GM12864 (cell line): ENCODE measurements at places on chromosomes 2 and 18.
A peak's percentile ranks its signal among the peaks of the same experiment; 100 is the strongest.

- DNase-seq = no peak
These were observed 38.4 kb downstream of the TGFBRAP1 start for GRCh38 chr2:105290981-105291660.

DNA sequence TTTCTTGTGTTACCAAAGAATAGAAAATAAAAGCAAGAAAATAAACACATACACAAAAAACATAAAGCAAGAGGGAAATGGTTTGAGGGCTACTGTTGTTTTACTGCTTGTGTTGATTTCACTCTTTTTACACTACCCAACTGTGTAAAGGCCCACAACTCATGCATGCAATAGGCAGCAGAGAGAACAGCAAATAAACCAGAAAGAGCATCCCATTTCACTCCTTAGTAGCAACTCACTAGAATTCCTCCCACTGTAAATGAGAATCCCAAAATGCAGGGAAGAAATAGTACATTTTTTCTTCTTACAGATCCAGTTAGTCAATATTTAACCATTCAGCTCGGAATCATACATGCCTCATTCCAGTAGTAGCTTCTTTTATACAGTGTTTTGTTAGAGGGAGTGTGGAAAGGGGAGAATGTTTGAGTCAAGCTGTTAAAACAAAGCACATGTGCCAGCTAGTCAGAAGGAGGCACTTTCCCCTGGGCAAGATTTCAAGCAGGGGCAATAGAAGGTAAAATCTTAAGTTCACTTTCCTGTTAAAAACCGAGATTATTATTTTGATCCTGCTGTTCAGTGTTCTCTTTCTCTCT, 147.2 kb upstream of the FAM98A start:
- DNase-seq = no peak

DNA sequence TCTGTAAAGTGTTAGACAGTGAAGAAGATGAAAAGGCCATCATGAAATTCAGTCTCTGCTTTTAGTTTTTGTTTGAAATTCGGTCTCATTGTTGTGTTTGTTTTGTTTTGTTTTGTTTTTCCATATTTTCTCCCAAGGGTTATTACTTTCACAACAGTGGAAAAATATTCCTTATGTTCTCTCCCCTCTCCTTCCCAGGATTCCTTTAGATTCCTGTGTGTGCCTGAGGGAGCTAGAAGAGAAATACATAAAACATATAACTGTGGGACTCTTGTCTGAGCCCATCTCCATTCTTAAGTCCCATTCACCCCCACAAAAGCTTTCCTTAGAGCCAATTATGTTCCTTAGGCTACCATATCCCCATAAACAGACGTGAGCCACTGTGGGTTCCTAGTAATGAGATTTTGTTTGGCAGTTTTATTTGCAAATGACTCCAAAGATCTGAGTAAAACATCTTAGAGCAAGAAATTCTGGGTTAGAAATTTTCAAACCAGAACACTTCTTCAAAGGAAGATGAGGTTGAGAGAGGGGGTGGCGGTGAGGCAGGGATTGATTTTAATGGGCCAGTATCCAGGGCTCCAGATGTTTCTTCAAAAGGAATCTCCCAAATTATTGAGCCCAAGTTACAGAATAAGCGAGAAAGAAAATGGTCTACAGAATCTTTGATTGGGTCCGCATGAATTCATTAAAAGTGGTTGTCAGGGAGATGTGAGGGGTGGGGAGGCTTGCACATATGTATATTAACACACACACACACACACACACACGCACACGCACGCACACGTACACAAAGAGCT, 157.8 kb upstream of the TNP1 start:
- DNase-seq = no peak

- no peak for DNase-seq
These were observed 60.0 kb upstream of the OTOS start for GRCh38 chr2:240200230-240201051.

DNA sequence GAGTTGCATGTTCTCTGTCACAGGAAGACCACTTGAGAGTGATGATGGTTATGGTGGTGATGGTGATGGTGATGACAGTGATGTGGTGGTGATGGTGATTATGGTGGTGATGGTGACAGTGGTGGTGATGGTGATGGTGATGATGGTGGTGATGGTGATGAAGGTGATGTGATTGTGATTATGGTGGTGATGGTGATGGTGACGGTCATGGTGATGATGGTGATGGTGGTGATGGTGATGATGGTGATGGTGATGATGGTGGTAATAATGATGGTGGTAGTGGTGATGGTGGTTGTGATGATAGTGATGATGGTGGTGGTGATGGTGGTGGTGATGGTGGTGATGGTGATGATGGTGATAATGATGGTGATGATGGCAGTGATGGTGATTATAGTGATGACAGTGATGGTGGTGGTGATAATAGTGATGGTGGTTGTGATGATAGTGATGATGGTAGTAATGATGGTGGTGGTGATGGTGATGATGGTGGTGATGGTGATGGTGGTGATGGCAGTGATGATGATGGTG, 93.7 kb downstream of the ASB1 start:
- no peak for DNase-seq

GRCh38 chr2:230230496-230231200, 5.1 kb downstream of the SP140 start:
- DNase-seq = no peak

DNA sequence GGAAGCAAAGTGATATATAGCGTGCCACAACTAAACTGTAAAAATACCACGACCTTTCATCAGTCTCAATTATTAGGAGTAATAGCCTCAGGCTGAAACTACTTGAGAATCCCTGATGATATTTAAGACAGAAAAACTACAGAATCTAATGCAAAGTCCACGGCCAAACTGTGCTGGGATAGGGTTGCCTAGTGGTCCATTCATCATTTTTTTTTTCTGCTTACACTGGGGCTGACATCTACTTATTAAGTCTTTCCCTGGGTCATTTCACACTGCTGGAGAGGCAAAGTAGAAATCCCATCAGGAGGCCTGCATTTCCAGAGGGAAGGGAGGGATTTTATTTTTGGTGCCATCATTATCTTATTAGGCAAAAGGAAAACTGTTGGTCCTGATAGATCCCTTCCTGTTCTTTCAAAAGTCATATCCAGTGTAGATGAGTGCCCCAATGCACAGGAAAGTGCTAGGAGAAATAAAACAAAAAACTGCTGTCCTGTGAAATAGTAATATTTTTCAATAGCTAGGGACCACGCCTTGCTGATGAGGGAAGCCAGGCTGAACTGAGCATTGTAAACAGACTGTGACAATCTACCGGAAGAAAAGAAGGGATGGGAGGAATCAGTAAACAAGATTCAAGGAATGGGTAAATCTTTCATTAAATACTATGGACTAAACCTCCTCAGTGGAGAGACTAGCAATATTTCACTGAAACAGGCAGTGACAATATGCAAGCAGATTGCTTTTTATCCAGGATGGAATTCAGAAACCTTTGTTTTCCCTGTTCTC, 644.3 kb downstream of the IRS1 start:
- DNase-seq = no peak

- no peak for DNase-seq
These were observed 130.5 kb upstream of the NOSTRIN start for GRCh38 chr2:168671932-168672331.

DNA sequence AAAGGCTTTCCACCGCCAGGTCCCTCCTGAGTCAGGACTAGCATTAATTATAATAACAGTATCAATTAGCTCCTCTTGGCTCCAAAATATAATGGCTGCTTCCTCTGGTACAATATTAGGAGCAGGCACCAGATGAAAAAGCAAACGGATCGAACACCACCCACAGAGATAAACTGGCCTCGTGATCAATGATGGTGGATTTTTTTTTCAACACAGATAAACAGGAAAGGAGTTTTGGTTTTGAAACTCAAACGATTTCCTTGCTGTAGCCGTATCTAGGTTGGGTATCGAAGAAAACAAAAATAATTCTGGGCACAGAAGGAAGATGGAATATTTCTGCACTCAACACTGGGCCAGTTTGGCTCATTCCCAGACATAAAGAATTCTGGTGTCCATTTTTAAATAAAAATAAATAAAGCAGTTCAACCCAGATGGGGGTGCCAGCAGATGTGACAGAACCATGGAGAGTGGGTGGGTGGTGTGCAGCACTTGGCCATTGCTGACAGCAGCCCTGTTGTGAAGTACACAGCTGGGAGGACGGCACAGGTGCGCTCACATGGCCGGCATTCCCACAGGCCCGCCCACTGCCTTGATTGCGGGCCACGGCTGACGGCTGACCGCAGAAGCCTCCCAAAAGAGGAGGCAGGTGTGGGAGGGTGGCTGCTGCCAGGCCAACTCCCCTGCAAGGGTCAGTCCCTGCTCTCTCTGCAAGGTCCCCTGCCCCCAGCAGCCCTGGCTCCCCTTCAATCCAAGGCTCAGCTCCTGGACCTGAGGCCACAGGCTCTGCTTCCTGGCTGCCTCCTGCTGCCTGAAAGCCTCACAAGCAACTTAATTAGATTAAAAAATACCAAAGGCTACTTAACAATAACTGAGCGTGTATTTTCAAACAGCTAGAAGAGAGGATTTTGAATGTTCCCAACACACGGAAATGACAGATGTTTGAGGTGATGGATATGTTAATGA, 351.9 kb upstream of the ID2 start:
- DNase-seq = no peak

DNA sequence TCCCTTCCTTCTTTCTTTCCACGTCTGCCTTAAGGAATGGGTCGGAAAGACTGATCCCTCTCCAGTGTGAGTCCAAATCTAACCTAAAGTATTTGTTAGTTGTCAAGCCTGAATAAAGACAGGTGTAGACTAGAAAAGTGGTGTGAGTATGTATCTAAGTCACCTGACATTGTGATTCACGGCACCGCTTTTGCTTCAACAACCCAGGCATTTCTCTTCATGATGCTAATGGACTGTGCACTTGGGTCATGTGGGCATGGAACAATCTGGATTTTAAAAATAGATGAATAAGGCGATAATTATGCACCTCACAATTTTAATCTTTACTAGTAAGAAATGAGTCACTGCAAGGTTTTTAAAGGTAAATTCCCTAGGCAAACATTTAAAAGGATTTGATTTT, 107.5 kb downstream of the LIPG start:
- no peak for DNase-seq

DNA sequence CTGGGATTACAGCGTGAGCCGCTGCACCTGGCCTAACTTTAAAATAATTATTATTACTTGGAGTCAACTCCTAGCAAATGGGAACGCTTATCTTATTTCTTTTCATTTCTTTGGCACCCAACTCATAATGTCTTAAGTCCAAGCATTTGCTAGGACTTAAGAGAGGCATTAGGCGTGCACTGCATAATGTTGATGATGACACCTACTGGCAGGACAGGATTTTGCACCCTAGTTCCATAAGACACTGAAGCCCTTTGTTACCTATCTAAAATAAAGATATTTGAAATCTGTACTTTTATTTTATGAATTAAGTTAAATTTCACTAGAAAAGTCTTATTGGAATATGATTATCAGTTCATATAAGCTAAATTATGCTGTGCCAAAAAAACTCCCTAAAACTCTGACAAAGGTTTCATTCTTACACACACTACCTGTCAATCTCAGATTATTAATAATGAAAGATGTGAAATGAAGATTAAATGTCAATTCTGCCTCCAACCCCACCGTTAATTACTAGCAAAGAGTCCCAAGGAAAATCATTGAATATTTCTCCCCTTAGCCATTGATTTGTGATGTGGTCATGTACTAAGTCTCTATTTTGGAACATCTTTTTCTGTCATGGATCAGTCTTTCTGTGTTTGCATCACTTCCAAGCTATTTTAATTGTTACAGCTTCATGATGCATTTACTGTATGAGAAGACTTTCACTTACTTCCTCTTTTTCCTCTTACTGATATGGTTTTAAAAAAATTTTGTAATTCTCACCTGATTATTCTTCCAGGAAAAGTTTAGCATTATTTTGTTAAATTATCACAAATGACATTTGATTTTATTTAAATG, 12.7 kb upstream of the CDH2 start:
- DNase-seq = peak; percentile 33

DNA sequence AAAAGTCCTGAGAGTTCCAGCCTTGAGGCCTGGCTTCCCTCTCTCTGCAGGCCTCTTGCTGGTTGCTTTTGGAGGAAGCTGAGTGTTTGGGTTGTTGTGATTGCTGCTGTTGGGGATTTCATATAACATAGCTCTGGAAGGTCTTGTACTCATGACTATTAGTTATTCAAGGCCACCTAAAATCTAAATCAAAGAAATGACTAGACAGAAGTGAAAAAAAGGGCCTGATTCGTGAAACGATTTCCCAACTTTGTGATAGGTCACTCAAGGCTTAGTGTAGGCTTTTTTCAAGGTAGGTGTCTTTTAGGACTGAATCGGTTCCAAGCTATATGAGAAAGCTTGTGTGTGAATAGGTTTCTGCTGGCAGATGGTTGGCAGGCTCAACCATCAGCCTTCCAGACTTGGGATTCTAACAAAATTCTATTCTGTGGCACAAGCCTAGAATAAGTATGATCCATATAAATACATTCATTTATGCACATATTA, 164.4 kb downstream of the FMNL2 start:
- no peak for DNase-seq

DNA sequence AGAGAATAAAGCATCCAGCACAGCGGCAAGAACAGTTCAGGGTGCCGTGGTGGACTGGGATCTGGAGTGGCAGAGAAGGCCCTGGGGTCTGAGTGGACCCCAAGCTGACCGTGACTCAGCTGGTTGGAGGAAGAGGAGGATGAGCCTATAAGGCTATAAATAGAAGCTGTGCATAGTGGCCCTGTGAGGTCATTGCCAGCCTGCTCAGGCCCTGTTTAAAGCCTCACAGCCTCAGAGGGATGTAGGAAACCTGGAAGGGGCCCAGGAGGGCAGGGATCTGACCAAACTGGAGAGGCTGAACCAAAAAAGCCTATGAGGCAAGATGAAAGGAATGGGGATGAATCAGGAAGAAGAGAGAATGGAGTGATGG, 11.3 kb upstream of the DES start:
- DNase-seq = no peak

GRCh38 chr18:13460946-13461345, 242.4 kb downstream of the LDLRAD4 start:
- DNase-seq = no peak

- DNase-seq = no peak
These were observed 19.3 kb upstream of the HDAC4 start for GRCh38 chr2:239420082-239420481.

- DNase-seq = no peak
These were observed 118.3 kb downstream of the CAMKMT start for GRCh38 chr2:44480068-44480467.

DNA sequence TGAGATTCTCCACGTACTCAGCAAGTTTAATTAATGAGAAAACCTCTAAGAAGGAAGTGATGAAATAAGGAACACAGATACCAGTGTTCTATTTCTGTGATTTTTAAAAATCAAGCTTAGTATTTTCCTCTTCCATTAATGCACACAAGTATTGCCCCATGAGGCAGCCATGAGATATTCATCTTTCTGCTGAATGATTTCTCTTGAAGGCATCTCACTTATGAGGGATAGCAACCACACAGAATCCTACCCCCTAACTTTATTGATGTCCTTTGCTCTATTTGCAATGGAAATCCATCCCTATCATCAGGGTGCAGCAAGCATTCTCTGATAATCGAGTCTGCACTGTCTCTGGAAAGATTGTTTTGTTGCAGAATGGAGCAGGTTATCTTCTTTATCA, 244.1 kb upstream of the NRP2 start:
- DNase-seq = no peak

DNA sequence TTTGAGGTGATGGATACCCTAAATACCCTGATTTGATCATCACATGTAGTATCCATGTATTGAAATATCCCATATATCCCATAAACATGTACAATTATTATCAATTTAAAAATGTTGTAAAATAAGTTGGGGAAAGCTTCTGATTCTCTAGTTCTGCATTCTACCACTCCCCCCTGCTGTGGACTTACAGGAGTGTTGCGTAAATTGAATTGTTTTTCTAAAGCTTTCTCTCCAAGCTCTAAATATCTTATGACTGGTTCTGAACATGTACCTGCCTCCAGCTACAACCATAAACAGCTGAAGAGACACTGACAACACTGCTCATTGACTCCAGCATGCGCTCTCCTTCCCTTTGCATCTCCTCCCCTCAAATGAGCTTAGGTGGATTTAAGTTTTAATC, 145.2 kb downstream of the MGAT5 start:
- DNase-seq = no peak
